ENCODE measurements at places on chromosomes 2 and 18.

DNA sequence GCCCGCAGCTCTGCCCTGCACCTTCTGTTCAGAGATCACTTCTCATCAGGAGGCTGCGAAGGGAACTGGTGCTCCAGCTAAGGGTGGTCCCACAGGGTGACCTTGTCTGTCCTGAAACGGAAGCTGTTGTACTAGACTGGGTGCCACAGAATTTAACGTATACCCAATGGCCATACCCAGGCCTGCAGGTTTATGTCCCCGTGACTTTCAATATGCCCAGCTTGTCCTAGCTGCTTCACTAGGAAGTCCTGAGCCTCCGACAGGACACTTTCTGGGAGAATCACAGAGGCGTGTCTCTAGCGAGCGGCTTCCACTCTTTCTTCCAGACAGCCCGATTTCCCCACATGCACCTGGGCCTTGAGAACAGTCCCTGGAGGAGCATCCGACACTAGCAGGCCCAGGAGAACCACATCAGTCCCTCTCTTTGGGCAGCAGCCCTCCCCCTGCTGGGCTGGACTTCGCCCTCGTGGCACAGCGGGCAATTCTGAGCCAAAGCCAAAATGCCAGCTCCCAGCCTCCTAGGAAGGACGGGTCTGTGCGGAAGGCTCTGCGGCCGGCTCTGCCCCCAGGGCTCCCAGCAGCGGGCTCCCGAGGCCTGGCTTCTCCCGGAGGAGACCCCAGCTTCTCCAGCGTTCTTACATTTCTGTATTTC lies 91.9 kb upstream of the OTOS start:
- DNase-seq, result no peak

GRCh38 chr2:31083234-31083993 lies 54.8 kb downstream of the GALNT14 start:
- no peak for DNase-seq

DNA sequence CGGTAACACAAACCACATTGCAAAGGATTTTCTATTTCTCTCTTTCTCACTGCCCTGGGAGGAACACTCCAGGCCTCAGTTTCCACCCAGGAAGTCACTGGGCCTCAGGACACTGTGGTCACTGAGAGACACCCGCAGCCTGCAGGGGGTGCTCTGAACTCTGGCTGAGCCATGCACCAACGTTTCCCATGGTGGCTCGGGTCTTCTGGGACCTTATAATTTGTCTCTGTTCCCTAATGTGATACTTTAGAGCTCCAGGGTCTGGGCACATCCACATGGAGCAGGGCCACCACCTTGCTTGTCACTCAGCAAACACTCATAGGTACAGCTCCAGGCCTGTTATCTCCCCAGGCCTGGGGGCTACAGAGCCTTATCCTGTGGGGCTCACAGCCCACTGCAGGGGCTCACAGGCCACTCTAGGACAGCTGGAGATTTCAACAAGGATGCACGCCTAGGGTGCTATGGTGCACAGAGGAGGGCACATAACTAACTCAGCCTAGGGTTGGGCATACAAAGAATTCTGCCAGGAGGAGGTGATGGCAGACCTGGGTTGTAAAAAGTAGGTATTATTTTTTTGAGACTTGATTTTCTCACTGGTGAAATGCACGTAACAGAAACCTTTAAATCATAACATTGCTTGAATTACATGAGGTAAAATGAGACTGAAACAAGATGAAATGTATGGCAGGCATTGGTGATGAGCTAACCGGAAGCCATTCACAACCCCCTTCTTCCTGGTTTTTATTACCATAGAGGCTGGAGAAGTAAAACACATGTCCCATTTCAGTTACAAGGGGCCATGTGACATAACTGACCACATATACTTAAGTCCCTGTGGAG lies 3.0 kb upstream of the HS1BP3 start:
- DNase-seq, result no peak

DNA sequence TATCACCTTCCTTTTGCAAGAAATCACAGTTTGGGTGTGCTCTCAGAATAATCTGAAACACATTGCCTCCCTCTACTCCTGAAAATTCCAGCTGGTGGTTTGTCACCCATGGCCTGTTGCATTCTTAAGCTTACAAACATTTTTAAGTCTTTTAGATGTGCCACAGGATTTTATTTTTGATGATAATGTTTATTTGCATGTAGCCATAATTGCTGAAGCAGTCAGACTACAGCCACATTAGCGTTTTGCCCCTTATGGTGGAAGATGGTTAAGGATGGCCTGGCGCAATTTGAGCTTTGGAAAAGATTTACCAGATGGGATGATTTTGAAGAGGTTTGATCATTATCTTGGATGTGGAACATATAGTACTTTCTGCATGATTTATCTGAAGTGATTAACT lies 439.5 kb downstream of the MEIS1 start:
- no peak for DNase-seq

GRCh38 chr18:78363556-78364387 lies 615.8 kb upstream of the SALL3 start:
- DNase-seq, result no peak

DNA sequence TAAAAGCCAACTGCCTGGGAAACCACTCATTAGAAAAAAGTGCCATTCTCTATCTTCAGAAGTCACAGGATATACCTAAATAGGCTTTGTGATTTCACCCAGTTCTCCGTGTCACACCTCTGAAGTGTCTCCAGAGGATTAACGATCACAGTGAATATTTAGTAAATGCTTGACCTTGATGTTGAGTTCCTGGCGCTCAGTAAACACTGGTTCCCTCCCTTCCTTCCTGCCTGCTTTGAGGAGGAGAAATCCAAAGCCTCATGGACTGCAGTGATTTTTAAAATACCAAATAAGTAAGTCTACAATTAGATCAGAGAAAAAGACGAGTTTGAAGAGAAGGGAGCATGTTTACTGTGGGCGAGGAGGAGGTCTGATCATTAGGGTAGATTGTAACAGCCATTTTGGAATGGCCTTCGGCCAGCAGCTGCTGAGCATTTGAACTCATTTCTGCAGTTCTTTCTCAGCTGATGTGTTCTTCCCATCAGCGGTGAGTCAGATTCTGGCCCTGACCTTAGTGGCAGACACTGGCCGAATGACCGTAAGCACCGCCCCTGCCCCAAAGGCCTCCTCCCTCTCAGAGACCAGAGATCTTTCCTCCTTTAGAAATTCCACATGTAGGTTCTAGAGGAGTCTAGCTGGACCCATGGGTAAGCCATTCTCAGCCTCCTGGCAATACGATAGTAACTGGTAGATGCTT lies 62.1 kb upstream of the SLC16A14 start:
- no peak for DNase-seq

DNA sequence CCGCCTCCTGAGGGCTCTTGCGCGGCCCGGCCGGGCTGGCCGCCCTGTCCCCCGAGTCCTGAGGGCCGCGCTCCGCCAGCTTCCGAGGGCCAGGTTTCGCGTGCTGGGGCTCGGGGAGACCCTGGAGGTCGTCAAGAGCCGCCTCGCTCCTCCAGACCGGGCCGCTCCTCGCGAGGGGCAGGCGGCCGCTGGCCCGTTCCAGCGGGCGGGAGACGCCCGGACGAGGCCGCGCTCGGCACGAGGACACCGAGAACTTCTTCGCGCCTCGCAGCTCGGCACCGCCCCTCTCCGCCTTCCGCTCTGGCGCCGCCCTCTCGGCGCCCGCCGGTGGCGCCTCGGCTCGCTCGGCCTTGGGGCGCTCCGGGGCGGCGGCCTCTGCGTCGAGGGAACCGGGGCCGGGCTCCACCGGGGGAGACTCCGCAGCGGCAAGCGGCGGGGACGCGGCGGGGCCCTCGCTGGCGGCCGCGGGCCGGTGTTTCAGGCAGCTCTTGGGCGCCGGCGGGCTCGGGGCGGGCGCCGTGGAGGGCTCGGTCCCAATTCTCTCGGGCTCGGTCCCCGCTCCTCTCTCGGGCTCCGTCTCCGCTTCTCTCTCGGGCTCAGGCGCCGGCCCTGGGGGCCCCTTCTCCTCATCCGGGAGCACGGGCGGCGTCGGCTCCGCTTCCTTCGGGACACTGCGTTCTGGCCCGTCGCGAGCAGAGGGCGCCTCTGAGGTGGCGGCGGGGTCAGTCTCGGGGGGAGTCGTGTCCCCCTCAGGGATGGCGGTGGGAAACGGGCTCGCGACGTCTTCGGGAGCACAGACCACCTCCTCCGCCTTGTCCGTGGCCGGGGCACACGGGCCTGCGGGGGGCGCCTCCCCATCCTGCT lies 91.6 kb upstream of the MGAT4A start:
- DNase-seq, result peak; percentile 45
